Activated CD4-positive, alpha-beta T cell treated with anti-CD3 and anti-CD28 coated beads for 48 hours (primary cell): ENCODE measurements at places on chromosomes 16 and 17.

GRCh38 chr17:59466946-59467801, 98.2 kb upstream of the DHX40 start:
- no peak for DNase-seq

DNA sequence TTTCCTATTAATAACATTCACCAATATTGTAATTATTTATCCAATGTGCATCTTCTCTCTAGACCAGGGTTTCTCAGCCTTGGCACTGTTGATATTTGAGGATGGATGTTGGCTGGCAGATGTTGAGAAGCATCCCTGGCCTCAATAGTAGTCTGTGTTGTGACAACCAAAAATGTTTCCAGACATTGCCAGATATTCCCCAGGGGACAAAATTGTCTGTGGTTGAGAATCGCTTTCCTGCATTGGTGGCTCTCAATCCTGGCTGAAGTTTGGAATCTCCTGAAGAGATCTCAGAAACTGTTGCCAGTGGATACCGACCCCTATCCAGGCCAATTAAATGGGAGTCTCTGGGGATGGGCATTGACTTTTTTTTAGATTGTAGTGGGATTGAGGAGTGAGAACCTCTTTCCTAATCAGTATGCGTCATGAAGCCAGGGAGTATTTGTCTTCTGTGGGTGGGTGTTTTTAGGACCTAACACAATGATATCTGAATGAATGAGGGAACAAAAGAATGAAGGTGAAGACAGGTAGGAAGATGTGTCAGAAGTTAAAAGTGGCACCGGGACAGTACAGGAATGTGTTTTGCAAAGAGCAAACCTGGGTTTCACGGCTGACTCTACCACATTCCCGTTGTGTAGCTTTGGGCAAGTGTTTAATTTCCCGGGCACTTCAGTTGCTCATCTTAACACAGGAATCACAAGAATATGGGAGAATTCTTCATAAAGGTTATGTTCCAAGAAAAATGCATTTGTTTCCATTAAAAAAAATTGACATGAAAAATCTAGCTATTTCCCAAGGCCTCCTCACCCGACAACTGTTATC, 24.3 kb downstream of the HSD17B2 start:
- no peak for DNase-seq

- DNase-seq, result no peak
Observed at GRCh38 chr17:3885970-3886369, 6.9 kb downstream of the CAMKK1 start.

DNA sequence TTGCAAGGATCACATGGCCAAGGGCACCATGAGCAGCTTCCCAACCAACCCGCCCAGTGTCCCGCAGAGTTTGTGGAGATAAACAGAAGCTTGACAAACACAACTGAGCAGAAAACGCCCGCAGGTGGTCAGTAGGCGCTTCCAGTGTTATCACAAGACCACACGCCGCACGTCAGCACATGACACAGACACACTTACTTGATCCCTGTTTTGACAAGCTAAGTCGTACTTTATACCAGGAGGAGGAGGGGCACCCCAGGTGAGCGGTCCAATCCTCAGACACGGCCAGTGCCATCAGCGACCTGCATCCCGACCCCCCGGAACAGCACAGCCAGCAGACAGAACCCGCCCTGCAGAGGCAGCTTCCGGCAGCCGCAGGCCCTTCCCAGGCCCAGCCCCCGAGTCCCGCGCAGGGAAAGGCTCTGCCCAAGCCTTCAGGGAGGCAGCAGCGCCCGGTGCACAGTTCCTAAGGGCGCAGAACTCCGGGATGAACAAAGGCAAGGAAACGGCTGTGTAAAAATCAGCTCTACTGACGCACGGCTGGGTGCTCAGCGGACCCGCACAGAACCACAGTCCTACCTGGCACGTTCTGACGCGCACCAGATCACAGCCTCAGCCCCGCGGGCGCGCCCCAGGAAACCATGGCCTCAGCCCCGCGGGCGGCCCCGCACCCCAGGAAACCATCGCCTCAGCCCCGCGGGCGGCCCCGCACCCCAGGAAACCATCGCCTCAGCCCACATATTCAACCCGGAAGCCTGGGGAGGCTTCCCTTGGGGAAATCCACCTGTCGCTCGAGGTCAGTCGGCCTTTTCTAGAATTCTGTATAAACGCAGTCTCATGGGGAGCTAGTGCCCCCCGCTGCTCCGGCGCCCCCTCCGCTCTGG, 27.8 kb downstream of the AXIN1 start:
- DNase-seq, result peak; percentile 55

GRCh38 chr16:75258807-75259141, 7.3 kb upstream of the BCAR1 start:
- no peak for DNase-seq
